Right ventricle myocardium inferior (tissue), 1 donor: ENCODE measurements at places on chromosomes 3 and 15.

- no peak for DNase-seq
Observed at GRCh38 chr15:81897057-81897677, 148.7 kb downstream of the MEX3B start.

GRCh38 chr3:157477441-157477840, 25.8 kb downstream of the VEPH1 start:
- DNase-seq, result no peak

- DNase-seq, result no peak
Observed at GRCh38 chr3:73214846-73215245, 153.4 kb downstream of the EBLN2 start.

DNA sequence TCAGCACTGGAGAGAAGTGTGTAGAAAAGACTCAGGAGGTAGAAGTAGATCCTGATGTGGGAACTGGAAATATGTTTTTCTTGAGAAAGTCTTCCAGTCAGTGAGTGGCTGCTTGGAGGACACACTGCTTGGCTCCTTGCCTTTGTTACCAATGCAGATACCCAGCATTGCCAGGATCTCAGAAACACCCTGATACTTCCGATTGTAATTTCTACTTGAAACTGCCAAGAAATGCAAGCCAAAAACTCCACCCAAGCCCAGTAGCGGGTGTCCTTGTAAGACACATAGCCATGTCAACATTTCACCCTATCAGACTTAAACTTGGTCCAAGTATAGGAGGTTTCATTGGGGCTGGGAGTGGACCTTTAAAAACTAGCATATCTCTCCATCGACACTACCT, 141.8 kb downstream of the ALDH1A2 start:
- DNase-seq, result no peak
